ENCODE measurements at places on chromosomes 12 and 14.

DNA sequence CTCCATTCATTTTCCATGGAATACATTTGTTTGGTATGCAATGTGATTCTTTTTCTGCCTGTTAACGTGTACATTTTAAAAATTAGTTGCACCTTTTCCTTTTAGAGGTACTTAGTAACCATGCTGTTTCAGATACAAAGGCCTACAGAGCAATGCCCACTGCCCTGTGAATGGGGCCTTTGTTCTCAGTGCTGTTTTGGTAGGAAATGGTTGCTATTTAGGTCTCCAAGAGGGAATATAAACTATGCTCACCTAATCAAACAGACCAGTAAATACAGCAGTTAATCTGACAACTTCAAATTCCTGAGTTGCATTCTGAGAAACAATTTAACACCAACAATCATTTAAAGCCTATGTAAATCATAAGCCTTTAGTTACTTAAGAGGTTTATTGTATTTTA, 188.7 kb downstream of the BCAT1 start:
- no peak for DNase-seq

DNA sequence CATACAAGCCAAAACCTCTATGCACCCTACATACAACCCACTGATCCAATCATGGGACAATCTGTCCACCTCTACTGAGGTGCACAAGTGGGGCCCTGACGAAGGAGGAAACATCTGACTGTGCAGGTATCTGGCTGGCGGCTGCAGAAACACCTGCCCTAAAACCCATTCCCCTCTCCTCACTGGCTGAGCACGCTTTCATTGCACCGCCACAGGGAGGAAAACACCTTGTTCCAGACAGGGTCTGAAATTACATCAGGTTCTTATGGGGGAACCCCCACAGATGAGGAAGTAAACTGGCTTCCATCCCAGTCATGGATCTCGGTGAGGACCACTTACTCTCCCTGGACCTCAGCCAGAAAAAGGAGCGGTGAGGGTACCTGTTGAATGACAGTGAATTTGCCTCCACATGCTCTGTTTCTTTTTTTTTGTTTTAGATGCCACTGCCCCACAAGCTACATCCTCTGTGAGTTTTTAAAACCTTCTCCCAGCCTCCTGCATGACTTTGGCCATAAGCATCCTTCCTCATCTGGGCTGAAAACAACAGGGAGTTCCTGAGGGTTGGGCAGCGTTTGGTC, 23.8 kb upstream of the DGLUCY start:
- no peak for DNase-seq

DNA sequence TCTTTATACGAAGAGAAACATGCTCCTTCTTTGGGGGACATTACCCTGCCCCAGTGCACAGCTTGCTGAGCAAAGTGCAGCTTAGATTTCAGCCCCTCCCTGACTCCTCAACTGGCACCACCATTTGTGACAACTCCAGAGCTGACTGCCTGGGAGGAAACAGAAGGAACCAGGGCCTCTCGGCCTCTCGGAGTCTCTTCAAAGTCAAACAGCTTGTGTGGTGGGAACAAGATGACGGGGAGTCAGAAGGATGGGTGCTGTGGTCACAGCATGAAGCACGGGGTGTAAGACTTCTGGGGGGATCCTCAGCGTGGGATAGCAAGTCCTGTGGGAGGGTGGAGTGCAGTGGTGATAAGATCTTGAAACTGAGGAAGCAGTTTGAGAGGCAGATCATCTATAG, 123.5 kb upstream of the BCL2L14 start:
- no peak for DNase-seq

GRCh38 chr12:23528316-23528715, 421.2 kb downstream of the SOX5 start:
- DNase-seq = no peak

DNA sequence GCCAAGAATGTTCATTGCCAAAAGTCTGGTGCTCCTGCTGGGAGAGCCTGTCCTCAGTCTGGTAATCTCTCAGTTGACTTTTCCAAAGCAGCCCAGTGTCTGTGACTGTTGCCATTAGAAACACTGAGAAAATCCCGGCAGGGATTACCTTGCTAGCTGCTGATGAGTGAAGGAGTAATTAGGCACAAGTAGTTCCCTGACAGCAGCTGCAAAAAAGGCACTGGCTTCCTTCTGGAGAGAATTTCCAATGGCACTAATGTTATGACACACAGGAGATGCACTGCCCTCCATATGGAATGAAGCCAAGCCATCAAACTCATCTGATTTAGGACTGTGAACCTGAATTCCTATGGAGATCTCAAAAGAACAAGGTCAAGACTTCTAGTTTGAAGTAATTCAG, 1321.2 kb upstream of the SEL1L start:
- DNase-seq = no peak

DNA sequence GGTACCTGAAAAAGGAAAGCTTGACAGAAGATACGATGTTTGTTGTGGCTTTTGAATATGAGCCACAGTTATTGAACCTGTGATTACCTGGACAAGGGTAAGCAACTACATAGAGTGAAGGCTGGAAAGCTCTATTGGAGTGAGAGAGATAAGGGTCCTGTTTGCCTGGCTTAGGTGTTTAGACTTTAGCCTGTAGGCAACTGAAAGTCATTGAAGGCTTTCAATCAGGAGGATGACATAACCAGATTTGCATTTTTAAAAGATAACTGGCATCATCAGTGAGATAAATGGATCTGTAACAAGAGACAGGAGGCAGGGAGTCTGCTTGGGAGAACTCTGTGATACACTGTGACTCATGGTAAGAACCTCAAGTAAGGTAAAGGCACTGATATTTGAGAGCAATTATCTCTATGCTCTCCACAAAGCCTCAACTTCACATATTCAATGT, 128.9 kb upstream of the SOX5 start:
- no peak for DNase-seq

- no peak for DNase-seq
Observed at GRCh38 chr12:8916154-8916553, 1.8 kb downstream of the PHC1 start.

Measured in inflammatory macrophage treated with lipopolysaccharide for 4 hours (primary cell).